ENCODE measurements at places on chromosomes 4 and X.
A peak's percentile ranks its signal among the peaks of the same experiment; 100 is the strongest.

DNA sequence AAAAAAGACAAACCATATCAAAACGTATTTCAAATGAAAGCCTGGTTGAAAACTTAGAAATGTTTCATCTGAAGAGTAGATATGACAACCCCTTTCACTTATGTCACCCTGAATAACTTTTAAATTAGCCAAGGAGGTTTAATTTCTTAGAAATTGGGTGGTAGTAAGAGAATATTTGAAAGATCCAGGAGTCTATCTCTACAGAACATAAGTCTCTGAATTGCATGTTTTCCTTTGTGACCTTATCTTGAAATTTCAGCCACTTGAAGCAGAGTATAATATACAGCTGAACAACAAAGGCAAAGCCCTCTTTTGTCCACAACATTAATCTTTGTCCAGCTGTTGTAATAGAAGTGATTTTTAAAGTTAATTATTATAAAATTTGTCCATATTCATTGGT, 49.5 kb downstream of the TMEM154 start:
- DNase-seq, result no peak

DNA sequence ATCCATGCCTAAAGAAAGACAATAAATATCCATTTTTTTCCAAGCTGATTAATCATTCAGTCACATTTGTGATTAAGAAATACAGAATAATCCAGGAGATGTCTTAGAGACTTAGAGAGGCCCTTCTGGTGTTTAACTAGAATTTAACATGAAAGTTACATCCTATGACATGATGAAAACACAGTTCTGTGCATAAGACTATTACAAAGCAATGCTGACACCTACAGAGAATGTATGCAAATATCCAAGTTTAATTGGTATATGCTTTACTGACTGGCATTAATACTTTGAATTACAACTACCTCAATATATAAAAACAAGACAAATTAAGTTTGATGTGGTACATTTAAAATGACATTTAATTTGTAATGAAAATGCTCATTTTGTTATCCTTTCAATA, 17.8 kb upstream of the TLL1 start:
- DNase-seq, result no peak

- no peak for DNase-seq
Measured at GRCh38 chrX:120029354-120029753, 48.1 kb downstream of the RHOXF2B start.

DNA sequence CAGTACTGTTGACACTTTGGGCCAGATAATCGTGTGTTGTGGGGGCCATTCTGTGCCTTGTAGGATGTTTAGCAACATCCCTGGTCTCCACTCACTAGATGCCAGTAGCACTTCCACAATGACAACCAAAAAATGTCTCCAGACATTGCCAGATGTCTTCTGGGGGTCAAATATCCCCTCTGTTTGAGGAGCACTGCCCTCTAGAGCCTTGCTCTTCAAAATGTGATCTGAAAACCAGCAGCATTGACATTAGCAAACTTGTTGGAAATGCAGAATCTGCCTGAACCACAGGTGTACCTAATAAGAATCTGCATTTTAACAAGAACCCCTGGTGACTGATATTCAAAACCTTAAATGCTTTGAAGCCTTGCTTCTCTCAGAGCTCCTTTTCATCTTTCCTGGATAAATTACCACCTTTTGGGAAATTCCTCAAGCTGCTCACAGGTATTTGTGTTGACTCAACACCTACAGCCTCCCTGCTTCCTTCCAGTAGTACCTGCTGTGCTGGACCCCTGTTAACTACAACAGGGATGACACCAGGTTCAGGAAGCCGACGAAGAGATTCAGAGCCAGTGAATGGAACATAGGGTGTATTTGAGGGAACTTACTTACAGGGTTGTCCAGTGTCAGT, 459.0 kb upstream of the NR3C2 start:
- DNase-seq, result no peak

- DNase-seq, result peak; percentile 29
Measured at GRCh38 chr4:82360298-82361177, 13.3 kb downstream of the HNRNPD start.

- DNase-seq, result no peak
Measured at GRCh38 chr4:176290520-176290919, 21.5 kb upstream of the ASB5 start.

DNA sequence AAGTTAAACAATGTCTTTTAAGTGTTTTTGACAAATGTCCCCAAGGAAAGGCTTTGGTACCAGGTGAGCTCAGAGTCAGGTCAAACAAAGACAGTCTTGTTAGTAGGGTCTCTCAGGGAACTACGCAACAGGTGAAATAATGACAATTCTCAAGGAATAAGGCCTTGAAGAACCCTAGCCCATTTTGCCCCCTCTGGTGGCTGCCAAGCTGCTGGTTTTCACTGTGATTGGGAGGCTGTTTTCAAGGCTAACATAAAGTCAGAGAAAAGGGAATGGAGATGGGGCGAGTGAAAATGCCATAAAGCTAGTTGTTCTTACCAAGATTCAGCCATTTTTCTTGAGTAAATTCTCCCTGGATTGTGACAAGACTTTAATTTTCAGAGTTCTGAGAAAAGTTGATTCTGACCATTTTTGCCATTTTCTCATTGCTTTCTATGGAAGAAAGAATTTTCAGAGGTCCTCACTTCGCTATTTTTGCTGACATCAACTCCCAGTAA, 58.7 kb downstream of the RWDD4 start:
- no peak for DNase-seq

- peak; percentile 75 for DNase-seq
Measured at GRCh38 chrX:21412883-21413282, 38.7 kb downstream of the CNKSR2 start.

GRCh38 chr4:162164906-162165510, 1.2 kb upstream of the FSTL5 start:
- DNase-seq, result no peak

DNA sequence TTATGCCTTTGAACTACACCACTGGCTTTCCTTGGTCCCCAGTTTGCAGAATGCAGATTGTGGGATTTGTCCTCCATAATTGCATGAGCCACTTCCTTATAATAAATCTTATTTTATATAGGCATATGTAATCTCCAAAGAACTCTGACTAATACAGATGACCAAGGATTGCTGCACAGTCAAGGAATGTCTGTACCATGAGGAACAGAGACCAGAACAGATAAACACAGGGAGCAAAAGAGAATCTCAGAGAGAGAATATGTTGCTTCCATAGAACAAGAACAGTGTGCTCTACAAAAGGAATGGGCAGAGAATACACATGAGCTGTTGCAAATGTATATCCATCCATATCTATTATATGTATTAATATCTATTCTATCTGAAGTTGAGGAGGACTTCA, 111.1 kb downstream of the ADRA2C start:
- no peak for DNase-seq

- no peak for DNase-seq
Measured at GRCh38 chrX:57952320-57952678, 42.0 kb upstream of the ZXDA start.

- peak; percentile 74 for DNase-seq
Measured at GRCh38 chr4:157246964-157247363, 26.4 kb downstream of the GRIA2 start.

GRCh38 chrX:105745863-105746262, 76.5 kb upstream of the NRK start:
- no peak for DNase-seq

DNA sequence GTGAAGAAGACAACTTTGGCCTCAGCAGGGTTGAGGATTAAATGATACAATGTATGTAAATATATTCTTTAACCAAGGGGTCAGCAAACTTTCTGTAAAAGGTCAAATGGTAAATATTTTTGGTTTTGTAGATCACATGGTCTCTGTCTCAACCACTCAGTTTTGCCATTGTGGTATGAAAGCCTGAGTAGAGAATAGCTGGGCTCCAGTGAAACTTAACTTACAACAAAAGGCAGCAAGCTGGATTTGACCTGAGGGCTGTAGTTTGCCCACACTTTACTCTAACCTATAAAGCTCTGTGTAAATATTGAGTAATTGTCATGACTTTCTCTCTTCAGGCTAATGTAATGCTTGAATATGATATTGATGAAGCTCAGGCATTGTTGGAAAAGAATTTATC, 19.6 kb downstream of the VBP1 start:
- DNase-seq, result peak; percentile 38
